ENCODE measurements at places on chromosomes 4 and X.

DNA sequence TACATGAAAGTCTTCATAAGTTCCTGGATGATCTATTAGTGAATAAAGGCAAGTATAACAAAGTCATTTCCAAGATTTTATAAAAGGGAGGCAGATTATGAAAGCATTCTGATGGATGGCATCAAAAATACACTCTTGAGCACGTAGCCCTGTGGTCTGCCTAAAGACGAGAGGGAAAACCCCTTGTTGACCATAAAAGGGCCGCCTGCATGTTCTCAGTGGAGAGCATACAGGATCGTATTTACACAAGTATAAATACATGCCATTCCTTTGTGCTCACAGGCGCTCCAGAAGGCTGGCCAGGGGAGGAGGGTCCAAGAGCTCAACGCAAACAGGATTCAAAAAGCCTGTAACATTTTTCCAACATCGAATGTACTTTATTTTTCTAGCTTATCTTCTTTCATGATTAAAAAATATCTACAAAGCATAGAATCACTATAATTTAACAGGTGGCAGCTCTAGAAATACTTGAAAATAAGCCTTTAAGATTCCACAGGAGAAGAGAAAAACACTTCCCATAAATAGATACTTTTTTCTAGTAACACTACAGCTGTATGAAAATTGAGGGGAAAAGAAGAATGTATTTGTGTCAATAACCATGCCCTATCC is 29.6 kb downstream of the PDGFC start:
- DNase-seq = no peak

- peak; percentile 26 for DNase-seq
Observed at GRCh38 chr4:147707892-147708672, 23.8 kb upstream of the ARHGAP10 start.

GRCh38 chrX:74461384-74461783 is 40.1 kb downstream of the SLC16A2 start:
- no peak for DNase-seq

GRCh38 chr4:42490015-42490414 is 92.7 kb downstream of the SHISA3 start:
- DNase-seq = no peak

- DNase-seq = no peak
Observed at GRCh38 chrX:120242813-120243212, 7.8 kb upstream of the ZBTB33 start.

Data from stimulated activated CD4-positive, alpha-beta T cell treated with anti-CD3 and anti-CD28 coated beads, TNF-alpha, amount 100 ng/mL, for 24 hours (primary cell).